Common myeloid progenitor, CD34-positive (primary cell): ENCODE measurements at places on chromosomes 1 and 21.

DNA sequence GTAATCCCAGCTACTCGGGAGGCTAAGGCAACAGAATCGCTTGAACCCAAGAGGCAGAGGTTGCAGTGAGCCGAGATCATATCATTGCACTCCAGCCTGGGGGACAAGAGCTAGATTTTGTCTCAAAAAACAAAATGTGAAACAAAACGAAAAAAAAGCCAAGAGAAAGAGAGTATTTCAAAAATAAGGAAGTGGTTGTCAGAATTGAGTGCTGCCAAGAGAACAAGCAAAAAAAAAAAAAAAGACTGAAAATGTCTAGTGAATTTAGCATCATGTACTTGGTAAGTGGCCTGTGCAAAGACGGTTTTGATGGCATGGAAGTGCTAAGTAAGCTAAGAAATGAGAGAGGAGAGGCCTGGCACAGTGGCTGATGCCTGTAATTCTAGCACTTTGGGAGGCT lies 14.3 kb downstream of the KPNA6 start:
- peak; percentile 44 for DNase-seq

DNA sequence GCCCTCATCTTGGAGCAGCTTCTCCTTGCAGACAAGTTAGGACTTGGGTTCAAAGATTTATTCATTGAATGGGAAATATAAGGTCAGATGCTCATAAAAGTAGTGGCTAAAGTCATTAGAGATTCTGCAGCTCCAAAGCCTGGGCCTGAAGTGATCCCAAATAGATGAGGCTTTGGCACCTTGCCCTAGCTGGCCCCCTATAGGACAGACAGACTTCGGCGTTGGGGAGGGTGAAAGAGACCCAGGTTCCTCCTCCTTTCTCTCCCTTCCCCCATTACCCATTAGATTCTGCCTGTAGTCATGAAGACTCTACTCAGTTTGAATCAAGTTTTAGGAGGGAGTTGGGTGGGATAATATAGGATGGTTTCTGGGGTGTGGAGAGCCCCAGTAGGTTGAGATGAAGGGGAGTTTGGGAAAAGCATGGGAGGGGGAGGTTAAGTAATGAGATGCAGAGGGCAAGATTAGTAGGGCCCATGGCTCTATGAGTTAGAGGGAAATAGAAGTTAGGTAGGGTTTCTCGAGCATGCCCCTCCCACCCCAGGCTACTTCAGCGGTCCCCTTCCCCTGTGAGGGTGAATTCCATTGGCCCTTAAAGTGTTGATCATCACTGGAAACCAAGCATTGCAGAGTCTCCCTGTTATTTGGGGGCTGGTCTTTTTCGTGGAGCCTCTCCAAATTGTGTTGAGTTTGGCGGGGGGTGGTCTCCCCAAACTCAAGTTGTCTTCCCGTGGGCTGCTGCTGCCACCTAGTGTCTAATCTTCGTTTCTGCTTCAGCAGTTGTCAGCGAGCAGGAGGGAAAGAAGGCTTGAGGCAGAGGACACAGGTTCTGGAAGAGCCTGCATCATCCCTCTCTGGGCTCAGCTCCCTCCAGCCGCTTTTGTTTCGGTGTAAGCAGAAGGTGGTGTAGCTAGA lies 2.1 kb upstream of the AHDC1 start:
- peak; percentile 83 for DNase-seq

- DNase-seq = no peak
These were observed 11.9 kb downstream of the F5 start for GRCh38 chr1:169574336-169574735.

DNA sequence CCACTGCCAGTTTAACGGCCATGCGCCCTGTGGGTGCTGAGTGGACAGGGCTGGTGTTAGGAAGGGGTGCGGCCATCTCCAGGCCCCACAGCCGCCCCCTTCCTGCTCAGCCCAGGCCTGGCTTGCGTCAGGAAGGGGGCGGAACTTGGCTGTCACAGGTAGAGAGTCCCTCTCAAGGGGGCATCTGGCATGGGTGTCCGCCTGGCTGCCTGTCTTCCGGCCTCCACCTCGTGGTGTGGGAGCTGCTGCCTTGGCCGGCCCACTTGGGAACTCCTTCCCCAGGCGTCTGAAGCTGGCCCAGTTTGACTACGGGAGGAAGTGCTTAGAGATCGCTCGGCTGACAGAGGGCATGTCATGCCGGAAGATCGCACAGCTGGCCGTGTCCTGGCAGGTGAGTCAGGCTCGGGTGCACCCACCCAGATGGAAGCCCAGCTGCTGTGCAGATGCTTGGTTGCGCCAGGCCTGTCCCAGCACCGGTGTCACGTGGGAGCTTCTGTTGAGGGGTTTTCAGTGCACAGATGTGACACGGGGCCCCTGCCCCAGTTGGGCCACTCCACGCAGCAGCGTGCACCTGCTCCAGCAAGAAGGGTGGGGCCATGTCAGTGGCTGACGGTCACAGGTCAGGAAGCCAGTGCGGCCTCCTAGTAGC lies 9.1 kb upstream of the ATAD3B start:
- DNase-seq = peak; percentile 47

DNA sequence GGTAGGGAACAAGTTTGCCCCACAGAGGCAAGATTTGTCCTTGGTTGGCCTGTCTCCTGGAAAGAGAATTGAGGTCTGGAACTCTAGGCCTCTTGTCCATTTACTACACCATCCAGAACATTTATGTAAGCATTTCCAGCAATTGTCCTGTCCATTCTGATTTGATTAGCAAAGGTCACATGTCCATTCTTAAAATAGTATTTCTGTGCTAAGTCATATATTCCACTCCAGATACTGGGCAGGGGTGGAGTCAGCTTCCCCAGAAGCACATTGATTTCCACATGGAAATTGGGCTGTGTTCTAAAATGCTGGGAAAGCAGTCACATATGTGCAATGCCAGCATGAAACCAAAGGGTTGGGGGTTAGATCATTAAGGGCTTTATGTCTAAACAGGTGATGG lies 21.5 kb upstream of the FMN2 start:
- DNase-seq = no peak

DNA sequence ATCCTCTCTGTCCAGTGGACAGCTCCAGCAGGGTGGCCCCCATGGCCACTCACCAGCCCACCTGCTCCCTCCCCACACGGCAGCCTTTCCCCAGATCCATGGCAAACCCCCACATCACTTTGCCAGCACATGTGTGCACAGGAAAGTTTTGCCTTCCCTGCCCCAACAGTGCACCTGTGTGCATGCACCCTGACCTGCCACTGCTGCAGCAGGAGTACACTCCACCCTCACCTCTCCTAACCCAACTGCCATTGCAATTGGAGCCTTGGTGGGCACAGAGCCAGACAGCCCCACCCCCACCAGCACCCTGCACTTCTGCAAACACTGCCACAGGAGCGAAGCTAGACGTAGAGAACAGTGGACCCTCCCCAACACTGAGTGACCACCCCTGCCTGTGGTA lies 308.9 kb downstream of the CEP170 start:
- no peak for DNase-seq

GRCh38 chr1:47527653-47528272 lies 89.9 kb downstream of the FOXD2 start:
- DNase-seq = peak; percentile 71

GRCh38 chr1:6028042-6028850 lies 17.4 kb upstream of the KCNAB2 start:
- peak; percentile 89 for DNase-seq

DNA sequence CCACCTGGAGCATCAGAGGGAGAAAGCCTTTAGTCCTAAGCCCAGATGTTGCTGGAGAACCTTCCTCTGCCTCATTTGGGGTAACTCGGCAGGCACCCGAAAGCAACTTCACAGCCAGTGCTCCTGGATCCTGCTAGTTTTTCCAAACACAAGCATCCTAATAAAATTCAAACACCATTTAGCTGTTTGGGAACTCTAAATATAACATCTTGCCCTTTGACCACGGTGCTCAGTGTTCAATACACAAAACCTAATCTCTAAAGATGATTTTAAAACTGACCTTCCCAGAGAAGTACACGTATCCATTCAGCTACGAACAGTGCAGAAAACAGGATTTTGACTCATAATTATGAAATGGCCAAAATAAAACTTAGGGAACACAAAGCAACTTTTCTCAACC lies 40.3 kb downstream of the PROX1 start:
- no peak for DNase-seq

DNA sequence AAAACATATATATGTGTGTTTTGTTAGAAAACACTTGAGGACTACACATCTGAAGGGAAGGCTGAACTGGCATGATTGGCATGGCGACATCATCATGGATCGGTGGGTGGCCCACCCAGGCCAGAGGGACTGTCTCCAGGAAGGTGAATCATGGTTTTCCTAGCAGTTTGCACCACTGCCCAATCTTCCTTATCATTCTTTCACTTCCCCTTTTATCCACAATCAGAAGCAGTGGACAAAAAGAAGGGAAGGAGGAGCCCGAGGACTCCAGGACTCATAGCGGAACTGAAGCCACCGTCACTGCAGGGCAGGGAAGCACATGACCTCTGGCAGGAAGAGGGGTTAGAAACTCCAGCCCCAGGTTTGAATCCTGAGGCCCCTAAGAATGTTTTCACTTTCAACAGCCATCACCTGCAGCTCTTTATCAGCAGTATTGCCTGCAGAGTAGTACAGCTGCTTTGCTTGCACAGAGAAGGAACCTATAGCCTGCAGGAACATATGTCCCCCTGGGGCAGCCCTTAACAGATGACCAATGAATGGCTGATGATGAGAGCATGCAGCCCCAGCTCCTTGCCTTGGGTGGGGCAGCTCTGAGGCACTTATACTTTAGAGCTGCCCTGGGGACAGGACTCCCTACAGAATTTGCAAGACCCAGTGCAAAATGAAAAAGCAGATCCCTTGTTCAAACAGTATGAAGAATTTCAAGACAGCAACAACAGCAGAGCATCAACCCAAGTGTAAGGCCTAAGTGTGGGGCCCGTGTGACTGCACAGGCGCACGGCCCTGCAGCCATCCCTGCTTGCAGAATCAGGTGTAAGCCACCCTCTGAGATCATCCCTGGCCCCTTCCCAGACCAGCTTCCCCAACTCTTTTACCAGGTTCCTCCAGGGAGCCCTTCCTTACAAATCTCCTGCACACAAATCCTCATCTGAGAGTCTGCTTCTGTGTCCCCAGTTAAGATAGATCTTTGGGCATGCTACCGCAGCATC lies 241.8 kb upstream of the IRF2BP2 start:
- peak; percentile 79 for DNase-seq

- no peak for DNase-seq
These were observed 127.5 kb downstream of the RHOU start for GRCh38 chr1:228862542-228863505.

GRCh38 chr1:112935461-112936111 lies 20.4 kb downstream of the SLC16A1 start:
- DNase-seq = no peak

- peak; percentile 40 for DNase-seq
These were observed 131.2 kb downstream of the AK5 start for GRCh38 chr1:77412820-77413530.

DNA sequence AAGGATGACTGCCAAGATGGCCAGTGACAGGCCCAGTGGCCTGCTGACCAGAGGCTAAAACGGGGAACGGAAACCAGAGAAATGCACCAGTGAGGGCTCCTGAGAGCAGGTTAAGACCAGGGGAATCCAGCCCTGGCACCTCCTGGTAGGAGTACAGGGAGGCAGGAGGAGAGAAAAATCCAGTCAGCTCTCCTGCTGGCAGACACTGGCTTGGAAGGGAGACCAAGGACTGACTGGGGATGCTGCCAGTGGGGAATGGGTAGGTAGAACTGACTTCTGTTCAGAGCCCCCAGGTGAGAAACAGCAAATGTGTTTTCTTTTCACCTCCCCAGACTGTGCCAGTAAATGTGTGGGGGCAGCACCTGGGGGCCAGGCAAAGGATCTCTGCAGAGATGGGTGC lies 27.7 kb upstream of the CRNN start:
- no peak for DNase-seq

- no peak for DNase-seq
These were observed 91.7 kb downstream of the TPR start for GRCh38 chr1:186283374-186283773.

DNA sequence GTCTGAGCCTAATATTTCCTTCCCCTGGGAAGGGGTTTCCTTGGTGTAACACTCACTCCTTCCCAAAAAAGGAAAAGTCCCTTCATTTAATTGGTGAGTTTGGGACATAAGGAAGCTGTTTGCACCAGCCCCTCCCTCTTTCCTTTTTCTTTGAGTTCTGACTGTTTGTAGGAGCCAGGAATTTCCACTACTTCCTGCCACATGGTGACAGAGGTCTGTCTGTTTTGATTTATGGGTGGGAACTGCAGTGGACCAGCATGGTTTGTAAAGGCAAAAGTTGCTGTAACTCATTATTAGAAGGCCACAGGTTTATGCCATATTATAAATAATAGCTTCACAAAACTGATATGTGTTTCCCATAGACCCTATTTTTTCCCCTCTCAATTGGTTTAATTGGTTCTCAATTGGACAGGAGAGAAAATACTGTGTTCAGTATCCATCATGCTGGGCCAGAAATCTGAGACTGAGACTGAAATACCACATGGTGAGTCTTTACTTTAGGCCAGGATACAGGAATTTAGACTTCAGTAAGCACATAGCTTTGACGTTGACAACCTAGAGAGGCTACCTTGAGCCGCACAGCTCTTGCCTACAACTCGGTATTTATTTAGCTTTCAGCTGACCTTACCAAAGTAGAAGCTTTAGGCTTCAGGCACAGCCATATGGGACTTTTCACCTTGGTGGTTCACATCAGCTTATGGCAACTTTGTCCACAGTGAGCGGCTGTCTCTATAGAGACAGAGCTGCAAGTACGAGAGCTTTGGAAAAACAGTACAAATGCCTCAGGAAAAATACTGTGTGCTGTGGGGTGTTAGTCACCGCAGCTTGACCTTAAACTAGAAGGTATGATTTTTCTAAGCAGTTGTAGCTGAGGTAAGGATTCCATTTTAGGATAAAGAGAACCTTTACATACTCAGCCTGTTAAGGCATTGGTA lies 40.0 kb upstream of the RGS7 start:
- DNase-seq = no peak

DNA sequence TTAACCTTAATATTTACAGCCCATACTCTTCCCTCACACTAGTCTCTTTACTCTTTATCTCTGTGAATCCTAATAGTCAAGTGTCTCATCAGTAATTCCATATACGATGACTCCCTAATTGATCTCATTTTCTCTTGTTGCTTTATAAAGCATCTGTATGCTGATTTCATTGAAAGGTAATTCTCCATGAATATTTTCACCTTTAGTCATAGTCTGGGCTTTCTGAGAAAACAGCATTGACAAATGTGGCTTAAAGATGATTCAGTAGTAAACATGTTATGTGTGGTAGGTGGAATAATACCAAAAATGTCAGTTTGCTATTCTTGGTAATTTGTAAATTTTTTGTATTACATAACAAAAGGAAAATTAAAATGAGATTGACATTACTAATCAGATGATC lies 1176.5 kb downstream of the NCAM2 start:
- DNase-seq = no peak

- no peak for DNase-seq
These were observed 13.8 kb downstream of the GPATCH2 start for GRCh38 chr1:217617126-217617525.
